ENCODE measurements at places on chromosomes 5 and 9.

GRCh38 chr5:139385061-139386049 lies 2.3 kb upstream of the SLC23A1 start:
- no peak for DNase-seq

- DNase-seq, result no peak
These were observed 274.9 kb downstream of the GADD45G start for GRCh38 chr9:89879701-89880100.

- no peak for DNase-seq
These were observed 64.3 kb downstream of the RAPGEF1 start for GRCh38 chr9:131675437-131676022.

- no peak for DNase-seq
These were observed 33.3 kb upstream of the SPATA31D4 start for GRCh38 chr9:81894891-81895290.

- no peak for DNase-seq
These were observed 42.1 kb upstream of the EEIG1 start for GRCh38 chr9:128022886-128023285.

- DNase-seq, result no peak
These were observed 41.6 kb downstream of the MYO10 start for GRCh38 chr5:16894236-16895057.

DNA sequence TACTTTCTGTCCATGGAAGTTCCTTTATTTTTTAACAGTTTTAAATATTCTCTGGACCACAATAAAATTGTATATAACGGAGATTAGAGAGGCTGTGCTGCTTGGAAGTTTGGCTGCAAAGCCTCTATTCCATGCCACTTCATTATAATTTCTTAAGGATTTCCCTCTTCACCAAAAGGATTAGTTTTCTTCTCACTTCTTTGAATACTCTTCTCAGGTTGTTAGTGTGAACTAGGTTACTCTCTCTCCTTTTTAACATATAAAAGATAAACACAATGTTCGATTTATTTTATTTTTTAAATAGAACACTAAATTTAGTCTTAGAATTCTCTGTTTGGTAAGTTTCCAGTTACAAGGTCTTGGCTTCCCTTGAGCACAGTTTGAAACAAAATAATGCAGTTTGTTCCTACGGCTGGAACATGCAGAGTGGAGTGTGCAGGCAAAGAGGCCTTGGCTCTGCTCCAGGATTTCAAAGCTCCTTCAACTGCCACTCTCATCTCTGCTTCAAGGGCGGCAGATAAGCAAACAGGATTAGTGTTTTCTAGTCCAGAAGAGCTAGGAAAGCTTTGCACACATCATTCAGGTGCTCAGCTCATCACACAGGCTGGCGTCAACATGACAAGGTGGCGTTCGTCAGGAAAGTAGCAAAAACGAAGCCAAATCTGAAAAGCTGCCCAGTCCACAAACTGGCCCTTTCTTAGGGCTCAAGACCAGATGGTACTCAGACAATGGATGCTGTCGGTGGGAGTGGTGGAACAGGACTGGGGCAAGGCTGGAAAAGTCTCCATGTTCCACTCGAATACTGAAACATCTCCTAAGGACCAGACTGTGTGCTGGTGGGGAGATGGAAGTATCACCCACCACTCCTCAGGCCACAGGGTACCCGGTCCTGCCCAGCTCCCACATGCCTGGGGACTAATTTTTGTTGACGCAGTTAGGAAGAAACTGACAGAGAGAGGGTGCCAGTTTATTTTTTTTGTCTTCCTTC lies 286.6 kb downstream of the CRB2 start:
- DNase-seq, result no peak

DNA sequence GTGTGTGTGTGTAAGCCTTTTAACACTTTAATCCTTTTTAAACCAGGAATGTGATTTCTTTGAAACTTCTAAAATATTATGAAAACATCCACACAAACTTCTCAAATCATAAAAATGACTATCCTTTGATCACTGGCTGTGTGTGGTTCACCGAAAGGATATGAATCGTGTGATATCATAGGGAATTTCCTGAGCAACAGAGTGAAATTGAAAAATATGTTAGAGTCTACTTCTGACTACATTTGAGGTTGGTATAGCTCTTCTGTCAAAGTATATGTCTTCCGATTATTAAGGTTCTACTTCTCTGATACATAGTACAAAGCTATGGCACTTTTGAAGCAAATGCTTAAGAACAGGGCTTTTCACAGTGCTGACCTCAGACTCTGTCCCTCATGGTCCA lies 40.3 kb downstream of the RGMB start:
- no peak for DNase-seq

DNA sequence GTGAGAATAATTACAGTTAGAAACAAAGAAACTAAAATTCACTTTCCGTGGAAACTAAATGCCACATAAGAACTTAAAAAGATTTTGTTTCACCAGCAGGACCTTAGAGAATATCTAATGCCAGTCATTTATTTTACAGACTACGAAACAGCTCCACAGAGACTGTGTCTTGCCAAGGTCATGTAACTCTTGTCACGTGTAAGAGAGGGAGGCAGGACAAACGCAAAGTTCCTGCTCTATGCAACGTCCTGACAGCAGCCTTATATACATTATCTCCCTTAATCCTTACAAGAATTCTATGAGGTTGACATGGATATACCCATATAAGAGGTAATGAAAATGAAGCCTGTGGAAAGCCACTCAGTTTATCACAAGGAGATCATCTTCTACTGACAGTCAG lies 39.4 kb downstream of the CTNNAL1 start:
- DNase-seq, result no peak

DNA sequence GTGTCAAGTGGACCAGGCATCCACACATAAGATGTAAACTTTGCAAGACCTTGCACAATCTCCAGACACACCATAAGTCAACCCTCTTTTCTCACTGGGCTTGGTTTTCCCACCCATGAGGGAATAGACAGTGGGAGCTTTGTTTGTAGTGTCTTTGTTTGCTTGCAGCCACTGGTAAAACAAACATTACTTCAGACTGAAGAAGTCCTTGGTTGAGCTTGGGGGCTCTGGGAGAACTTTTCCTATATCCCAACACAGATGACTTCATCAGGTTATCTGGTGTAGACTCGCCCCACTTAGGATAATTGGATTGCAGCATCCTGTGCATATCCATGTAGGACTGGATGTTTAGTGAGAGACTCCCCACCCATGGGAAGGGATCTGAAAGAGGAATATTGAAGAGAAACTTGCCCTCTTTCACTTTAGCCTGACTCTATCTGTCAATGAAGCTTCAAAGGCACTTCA lies 11.5 kb upstream of the ADGRV1 start:
- DNase-seq, result no peak

GRCh38 chr5:63919763-63920478 lies 42.3 kb downstream of the HTR1A start:
- no peak for DNase-seq

DNA sequence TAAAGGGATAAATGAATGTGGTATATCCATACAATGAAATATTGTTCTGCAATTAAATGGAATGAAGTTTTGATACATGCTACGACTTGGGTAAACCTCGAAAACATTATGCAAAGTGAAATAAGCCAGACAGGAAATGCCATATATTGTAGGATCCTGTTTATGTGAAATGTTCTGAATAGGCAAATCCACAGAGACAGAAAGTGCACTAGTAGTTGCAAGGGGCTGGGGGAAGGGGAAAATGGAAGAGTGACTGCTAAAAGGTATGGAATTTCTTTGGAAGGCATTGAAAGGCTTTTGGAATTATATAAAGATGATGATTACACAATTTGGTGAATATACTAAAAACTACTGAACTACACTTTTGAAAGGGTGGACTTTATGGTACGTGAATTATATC lies 97.0 kb downstream of the FOXD1 start:
- no peak for DNase-seq

- DNase-seq, result no peak
These were observed 15.5 kb downstream of the RMI1 start for GRCh38 chr9:83996126-83996525.

- no peak for DNase-seq
These were observed 458.6 kb downstream of the ZNF608 start for GRCh38 chr5:124287813-124288212.

GRCh38 chr5:55853041-55853670 lies 2.0 kb downstream of the IL31RA start:
- no peak for DNase-seq

DNA sequence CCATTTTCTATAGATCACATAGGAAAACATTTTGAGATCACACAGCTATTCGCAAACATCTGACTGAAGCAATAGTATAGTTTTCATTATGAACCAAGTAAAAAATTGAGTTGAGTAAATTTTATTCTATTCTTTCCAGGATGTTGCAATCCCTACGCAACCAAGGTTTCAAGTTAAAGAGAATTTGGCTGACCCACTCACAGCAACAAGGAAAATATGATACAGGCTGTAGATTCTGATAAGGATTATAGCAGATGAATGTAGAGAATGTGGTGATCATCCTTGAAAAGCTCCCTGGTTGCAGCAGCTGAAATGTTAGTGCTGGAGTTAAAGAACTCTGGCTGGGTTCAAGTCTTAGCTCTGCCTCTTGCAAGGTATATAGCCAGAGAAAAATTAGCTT lies 4.7 kb downstream of the ABCA1 start:
- no peak for DNase-seq

- no peak for DNase-seq
These were observed 119.5 kb downstream of the HMHB1 start for GRCh38 chr5:143931476-143931875.

DNA sequence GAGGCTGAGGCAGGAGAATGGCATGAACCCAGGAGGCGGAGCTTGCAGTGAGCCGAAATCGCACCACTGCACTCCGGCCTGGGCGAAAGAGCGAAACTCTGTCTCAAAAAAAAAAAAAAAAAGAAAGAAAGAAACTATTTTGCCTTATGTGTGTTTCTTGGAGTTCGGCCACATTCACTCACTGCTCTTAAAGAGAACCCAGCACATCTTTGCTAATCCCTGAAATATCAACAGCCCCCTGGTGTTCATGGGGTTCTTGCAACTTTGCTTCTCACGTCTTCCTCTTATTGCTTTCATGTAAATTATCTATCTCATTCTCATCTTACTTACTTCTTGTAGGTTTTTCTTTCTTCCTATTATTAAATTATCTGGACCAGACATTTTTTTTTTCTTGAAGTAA lies 126.3 kb upstream of the ASTN2 start:
- DNase-seq, result no peak

GRCh38 chr9:2595973-2596372 lies 25.6 kb upstream of the VLDLR start:
- no peak for DNase-seq

GRCh38 chr5:160792732-160793529 lies 59.1 kb downstream of the ATP10B start:
- no peak for DNase-seq

GRCh38 chr5:142014911-142015584 lies 2.2 kb upstream of the GNPDA1 start:
- DNase-seq, result peak; percentile 74

- no peak for DNase-seq
These were observed 211.7 kb downstream of the DENND1A start for GRCh38 chr9:123718188-123718587.

GRCh38 chr5:179800696-179801201 lies 5.9 kb downstream of the MGAT4B start:
- no peak for DNase-seq

- no peak for DNase-seq
These were observed 151.0 kb upstream of the PCA3 start for GRCh38 chr9:76613150-76613781.

DNA sequence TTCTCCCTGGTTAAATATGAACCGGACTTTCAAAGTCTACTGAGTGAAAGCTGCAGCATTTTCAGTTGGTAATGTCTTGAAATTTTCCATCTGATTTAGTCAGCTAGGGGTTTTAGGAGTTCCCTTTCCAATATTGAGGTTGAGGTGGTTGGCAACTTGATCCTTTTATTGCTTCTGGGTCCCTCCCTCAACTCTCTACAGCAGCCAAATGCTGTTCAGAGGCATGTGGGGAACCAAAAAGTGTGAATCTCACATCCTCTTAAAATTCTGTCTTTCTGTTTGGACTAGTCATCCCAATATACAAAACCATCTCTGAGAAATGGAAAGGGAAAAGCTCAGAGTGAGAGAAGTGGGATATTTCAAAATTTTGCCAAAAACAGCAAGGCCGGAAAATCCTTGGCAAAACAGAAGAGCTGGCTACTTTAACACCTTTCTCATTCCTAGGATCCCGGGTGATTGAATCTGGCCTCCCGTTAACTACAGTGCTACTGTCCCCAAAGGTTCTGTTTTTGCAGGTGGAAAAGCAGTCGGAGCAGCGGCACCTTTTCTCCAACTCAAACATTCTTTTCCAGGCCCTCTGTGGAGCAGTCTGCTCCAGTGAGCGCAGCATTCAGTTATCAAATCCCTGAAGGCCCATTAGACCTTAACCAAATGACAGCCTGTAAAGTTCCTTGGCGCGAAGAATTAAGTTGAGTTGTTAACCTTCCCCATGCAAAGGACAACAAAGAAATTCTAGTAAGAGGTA lies 345.9 kb upstream of the NUDT12 start:
- no peak for DNase-seq

- DNase-seq, result peak; percentile 57
These were observed 89.0 kb upstream of the MAP1B start for GRCh38 chr5:72018143-72018803.

- DNase-seq, result no peak
These were observed 159.1 kb upstream of the PPP2R2B start for GRCh38 chr5:147037515-147038205.

DNA sequence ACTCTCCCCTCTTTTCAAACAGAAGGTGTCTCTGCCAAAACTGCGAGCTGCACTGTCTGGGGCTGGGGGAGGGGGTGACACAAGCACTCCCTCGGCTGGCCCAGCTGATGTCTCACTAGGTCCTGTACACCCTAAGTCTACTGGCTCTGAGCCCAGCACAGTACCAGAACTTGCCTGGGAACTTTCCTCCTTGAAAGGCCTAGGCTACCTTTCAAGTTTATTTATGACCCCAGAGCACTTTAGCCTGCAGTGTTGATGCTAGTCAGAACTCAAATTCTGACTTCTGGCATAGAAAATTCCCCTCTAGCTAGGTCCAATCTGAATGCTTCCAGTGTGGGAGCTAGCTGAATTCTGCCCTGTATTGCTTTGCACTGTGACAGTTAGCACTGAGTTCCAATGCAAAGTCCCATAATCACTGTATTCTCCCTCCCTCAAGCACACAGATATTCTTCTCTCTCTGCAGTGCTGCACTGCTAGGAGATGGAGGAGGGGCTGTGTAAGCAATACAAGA lies 10.5 kb downstream of the LURAP1L start:
- no peak for DNase-seq

DNA sequence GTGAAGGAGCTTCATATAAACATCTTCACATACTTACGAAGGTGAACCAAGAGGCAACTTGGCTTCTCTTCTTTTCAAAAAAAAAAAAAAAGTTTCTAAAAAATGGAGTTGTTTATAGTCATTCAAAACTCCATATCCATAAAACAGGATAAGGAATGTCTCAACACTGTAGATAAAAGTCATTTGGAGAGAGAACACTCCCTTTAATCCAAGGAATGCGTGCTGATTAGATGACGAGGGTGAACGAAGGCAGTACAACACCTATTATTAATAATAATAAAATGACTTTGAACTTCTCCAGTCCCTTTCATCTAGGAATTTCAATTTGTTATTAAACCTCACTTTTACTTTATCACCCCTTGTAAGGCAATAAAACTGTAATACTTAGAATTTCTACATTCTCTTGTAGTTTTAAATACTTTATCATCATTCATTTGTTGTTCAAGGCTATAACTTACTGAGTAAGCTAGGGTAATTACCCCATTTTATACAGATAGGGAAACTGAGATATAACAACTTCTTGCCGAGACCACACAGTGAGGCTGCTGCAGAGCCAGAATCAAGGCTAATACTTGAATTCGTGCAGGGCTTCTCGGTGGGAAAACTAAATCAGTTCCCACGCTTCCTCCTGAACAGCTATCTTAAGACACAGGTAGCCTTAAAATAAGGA lies 377.1 kb downstream of the EFNA5 start:
- DNase-seq, result peak; percentile 3

GRCh38 chr5:176817841-176818377 lies 7.5 kb downstream of the UNC5A start:
- peak; percentile 46 for DNase-seq

All from B cell (primary cell).